CD4-positive, alpha-beta T cell treated with Interleukin-2 at 100 ng/mL for 4 hours (primary cell): ENCODE measurements at places on chromosomes 5 and 9.

- no peak for DNase-seq
Measured at GRCh38 chr5:155091063-155091648, 77.6 kb downstream of the KIF4B start.

GRCh38 chr9:37029304-37029775 lies 4.7 kb downstream of the PAX5 start:
- DNase-seq, result no peak

GRCh38 chr5:7683753-7684152 lies 167.2 kb downstream of the CFAP90 start:
- no peak for DNase-seq

DNA sequence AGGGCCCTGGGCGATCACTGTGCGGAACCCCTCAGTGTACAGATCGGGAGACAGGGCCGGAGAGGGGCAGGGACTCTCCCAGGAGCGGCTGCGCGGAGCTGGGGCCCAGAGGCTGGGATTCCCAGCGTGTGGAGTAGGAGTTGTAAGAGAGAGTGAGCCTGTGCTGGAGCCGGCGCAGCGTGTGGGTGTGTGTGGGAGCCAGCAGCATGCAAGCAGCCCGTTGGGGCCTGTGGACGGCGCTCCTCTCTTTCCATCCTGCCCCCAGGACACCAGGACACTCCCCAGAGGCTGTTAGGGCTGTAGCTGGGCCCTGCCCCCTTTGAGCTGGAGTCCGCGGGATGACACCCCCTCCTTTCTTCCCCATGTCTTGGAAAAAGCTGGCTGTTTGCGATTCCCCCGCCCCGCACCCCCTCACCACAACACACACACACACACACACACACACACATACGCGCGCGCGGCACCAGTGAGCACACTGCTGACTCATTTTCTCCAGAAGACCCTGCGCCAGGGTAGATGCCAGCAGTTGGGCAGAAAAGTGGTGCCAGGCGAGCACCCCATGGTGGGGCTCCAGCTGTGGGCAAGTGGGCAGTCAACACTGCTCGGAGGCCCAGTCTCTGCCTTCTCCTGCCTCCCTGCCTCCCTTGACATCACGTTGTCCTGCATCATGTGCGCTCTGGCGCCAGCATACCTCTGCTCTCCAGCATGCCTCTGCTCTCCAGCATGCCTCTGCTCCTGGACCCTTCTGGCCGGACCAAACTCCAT lies 1.5 kb downstream of the COL27A1 start:
- DNase-seq, result no peak

DNA sequence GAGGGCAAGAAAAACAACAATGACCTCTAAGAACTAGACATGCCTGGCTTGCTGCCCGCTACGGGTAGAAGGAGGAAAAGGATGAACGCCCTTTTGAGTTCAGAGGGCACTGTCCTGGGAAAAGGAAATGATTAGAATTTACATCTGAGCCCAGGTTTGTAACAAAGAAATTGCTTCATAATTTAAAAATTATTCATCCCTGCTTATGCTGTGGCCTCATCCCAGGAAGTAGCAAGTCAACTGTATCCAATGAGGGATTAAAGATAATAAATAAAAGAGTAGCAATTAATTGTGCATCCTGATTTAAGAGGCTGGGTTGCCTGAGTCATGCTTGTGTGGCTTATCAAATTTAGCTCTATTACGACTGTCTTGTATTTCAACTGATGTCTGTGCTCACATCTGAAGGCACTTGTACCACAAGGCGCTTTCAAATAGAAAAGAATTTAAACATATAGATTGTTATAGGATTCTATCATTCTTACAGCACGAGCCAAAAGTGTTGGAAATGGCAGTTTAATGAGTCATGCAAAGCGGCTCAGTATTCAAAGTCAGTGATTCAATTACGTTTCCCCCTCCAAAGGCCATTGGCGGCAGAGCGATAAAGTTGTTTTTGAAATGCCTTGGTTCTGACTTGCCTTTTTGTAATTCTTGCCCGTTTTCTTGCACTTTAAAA lies 40.0 kb upstream of the DMRT1 start:
- DNase-seq, result no peak

DNA sequence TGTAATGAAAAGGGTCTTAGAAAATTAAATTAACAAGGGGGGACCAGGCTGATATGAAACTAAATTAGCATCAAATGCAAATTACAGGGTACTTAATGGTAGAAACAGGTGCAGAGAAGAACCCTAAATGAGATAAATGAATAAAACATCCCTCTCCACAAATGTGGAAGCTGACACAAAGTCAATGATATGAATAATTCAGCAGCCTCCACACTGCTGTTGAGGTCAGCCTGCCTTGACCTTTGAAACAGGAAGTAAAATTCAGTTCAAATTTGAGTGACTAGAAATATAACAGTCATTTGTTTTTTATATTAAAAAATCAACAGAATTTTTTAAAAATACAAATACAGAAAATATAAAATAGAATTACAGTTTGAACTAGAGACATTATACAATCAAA lies 40.0 kb downstream of the EBF1 start:
- no peak for DNase-seq

DNA sequence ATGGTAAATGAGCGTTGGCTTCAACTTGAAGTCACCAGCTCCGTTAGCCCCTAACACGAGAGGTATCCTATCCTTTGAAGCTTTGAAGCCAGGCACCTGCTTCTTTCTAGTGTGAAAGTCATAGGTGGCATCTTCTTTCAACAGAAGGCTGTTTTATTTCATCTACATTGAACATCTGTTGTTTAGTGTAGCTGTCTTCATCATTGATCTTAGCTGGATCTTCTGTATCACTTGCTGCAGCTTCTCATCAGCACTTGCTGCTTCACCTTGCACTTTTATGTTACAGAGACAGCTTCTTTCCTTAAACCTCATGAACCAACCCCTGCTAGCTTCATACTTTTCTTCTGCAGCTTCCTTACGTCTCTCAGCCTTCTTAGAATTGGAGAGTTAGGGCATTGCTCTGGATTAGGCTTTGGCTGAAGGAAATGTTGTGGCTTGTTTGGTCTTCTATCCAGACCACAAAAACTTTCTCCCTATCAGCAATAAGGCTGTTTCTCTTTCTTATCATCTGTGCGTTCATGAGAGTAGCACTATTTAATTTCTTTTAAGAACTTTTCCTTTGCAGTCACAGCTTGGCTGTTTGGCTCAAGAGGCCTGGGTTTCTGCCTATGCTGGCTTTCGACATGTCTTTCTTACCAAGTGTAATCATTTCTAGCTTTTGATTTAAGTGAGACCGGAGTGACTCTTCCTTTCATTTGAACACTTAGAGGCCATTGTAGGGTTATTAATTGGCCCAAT lies 47.2 kb downstream of the PCSK5 start:
- no peak for DNase-seq

GRCh38 chr5:87099968-87100367 lies 167.7 kb upstream of the RASA1 start:
- no peak for DNase-seq

GRCh38 chr5:79133121-79133656 lies 21.6 kb downstream of the BHMT start:
- DNase-seq, result peak; percentile 53

- no peak for DNase-seq
Measured at GRCh38 chr9:3887786-3888496, 362.1 kb upstream of the RFX3 start.

DNA sequence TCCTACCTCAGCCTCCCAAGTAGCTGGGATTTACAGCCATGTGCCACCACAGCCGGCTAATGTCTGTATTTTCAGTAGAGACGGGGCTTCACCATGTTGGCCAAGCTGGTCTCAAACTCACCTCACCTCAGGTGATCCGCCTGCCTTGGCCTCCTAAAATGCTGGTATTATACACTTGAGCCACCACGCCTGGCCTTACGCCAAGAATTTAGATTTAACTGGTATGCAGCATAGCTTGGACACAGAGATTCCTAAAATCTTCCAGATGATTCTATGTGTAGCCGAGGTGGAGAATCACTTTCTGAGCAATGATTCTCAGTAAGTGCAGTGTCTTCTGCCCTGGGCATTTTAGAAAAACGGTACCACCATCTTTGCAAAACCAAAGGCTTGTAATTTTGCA lies 74.1 kb downstream of the HABP4 start:
- no peak for DNase-seq
